ENCODE measurements at places on chromosomes 11 and 22.

DNA sequence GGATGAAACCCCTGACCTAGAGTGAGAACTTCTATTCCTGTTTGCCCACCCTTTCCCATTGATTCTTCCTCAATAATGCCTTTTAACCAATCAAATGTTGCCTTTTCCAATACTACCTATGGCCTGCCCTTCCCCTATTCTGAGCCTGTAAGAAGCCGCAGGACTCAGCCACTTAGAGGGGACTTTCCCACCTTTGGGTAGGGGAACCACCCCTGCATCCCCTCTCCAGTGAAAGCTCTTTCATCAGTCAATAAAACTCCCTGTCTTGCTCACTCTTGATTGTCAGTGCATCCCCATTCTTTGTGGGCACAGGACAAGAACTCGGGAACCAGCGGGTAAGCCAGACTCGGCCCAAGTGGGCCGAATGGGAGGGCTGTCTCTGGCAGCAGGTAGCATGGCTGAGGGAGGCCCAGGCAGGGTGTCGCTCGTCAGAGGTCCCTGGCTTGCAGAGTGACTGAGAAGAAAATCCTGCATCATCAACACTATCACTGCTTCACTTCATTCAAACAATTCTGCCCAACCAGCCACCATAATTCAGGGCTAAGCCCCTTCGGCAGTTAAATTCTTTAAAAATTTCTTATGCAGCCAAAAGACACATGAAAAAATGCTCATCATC lies 30.4 kb downstream of the LDHAL6A start:
- DNase-seq = no peak

DNA sequence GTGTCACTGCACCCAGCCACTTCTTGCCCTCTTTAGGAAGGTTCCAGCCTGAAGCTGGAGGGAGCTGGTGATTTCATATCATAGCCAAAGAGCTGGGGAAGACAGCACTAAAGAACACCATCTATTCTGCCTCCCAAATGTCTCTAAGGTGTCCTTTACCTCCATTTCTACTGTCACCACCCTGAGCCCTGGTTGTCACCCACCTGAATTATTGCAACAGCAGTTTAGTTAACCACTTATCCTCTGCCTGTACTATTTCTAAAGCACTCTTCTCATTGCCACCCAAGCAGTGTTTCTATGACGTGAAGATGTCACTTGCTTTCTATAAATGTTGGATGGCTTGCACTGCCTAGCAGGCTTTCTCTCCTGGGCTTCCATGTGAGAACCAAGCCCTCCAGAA lies 69.4 kb upstream of the EED start:
- no peak for DNase-seq

- DNase-seq = no peak
Observed at GRCh38 chr11:60971520-60971919, at the start of gene CD6. CD6 (plus strand) TSS chr11:60971680; CDS start chr11:60971866, 186 bp downstream.

DNA sequence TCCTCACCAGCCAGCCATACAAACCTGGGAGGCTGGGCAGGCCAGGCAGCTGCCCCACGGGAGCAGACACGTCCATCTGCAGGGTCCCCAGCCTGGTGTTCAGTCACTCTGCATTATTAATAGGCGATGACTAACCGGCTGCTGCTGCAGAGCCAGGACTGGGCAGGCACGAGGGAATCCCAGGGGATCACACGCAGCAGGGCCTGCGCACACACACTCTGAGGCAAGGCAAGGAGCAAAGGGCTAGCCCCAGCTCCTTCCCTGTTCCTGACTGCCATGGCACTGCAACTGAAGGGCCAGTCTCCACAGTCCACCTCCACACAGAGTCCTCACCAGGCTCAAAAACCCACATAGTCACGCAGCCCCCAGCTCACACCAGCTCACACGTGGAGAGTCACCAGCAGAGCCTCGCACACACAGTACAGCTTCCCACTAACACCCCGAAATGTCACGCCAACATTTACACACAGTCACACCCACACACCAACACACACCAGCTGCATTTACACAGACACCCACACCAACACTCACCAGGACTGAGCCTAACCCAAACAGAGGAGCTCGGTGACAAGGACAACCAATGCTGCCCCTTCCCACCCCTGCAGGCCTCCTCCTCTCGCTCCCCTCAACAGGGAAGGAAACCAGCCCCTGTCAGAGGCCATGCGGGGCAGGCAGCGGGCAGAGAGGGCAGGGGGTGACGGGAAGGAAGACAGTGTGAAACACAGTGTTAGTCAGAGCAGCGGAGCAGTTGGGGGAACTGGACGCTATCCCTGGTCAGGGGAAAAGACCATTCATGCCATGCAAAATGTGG lies 47.3 kb downstream of the NRXN2 start:
- no peak for DNase-seq

GRCh38 chr11:31264834-31265233 lies 104.7 kb downstream of the DCDC1 start:
- no peak for DNase-seq

DNA sequence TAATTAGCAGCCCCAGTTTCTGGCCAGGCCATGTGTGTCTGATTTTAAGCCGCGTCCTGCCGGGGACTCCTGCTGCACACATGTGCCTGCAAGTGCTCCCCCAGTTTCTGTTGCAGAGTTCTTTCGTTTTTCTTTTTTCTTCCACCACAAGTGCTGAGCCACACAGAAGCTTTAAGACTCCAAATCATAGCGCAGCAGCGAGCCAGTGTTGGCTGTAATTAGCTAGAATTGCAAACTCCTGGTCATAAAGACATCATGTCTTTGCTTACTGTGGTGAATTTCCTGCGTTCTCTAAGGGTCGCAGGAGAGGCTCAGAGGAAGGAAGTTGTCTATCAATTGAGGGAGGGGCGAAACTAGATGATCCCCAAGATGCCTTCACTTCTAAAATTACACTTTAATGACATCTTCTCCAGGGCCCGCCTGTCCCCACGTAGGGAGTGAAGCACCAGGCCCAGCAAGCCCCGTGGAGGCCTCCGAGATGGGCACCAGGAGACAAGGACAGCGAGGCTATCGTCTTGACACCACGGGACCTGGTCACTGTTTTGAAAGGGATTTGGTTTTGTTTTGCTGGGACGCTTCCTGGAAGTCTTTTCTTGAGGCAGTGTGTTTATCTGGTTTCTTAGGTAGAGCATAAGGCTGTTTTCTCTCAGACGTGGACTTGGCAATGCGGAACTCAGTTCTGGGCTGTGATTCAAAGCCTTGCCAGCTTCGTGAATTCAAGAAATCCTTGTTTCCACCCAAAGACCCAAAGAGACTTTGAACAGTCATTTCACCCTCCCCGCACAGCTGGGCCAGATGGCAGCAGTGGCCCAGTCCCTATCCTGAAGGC lies 71.8 kb downstream of the UBASH3B start:
- no peak for DNase-seq

DNA sequence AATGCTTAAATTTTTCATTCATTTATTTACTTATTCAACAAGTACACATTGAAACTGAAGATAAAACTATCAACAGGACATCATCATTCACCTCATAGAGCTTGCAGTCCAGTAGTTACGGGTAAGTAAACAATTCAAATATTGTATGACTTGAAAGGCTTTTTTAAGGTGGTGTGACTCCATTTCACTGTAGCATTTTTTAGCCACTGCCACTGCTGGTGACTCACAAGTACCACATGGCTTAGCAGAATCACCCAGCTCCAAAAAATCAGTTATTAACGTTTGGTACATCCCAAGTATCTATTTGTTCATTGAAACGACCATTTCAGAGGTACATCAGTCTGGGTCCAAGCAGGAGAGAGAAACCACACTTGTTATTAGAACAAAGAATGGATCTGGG lies 427.9 kb upstream of the DDI1 start:
- DNase-seq = no peak

GRCh38 chr11:17648528-17648927 lies 70.8 kb upstream of the MYOD1 start:
- DNase-seq = no peak

DNA sequence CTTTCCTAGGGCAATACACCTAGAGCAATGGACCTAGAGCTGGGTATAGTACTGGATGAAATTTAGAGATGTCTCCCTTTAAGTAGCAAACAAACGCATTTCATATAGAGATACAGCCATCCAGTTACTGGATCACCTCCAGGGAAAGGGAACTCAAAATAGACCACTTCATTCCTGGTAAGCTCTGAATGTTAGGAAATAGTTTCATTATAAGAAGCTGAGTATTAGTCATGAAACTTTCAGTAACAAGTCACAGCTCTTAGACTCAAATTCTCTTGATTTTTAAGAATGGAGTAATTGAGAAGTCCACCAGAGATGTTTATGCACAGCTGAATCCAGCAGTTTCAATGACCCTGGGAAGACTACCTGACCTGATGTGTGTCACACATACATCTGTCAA lies 221.9 kb downstream of the FAM76B start:
- DNase-seq = no peak

- DNase-seq = no peak
Observed at GRCh38 chr11:64489831-64490441, 101.1 kb upstream of the SLC22A12 start.
